ENCODE measurements at places on chromosomes 2 and 18.

DNA sequence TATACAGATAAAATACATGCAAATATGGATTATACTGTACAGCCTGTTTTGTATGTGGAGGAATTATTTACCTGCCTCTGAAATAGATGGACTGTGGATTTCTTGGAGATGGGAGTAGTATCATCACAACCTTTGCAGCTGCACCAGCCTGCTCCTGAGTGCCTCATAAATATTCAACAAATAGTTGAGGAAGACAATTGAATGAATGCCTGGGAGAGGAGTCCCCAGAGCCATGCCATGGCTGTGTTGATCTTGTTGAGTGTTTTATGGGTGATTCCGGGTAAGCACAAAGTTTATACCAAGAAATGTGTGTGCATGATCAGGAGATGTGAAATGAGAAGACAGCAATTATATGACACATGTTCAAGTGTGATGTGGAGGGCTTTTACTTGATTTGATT lies 225.0 kb downstream of the FHOD3 start:
- no peak for DNase-seq

DNA sequence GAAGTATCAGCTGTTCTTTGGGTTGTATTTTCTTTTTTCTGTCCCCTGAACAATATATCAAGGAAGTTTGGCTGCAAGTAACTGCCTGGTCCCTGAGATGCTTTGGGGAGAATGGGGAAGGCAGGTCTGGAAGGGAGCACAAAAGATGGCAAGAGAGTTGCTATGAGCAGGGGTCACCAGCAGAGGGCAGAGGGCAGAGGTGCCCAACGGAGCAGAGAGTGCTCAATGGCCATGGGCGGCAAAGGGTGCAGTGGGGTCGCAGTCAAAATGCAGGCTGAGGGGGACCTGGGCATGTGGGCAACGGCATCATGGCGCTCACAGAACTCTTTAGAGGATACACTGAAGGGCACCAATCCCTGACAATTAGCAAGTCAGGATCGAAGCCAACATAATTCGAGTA lies 107.7 kb upstream of the ATP8B1 start:
- no peak for DNase-seq

- no peak for DNase-seq
These were observed 233.7 kb downstream of the EN1 start for GRCh38 chr2:118613737-118614136.

DNA sequence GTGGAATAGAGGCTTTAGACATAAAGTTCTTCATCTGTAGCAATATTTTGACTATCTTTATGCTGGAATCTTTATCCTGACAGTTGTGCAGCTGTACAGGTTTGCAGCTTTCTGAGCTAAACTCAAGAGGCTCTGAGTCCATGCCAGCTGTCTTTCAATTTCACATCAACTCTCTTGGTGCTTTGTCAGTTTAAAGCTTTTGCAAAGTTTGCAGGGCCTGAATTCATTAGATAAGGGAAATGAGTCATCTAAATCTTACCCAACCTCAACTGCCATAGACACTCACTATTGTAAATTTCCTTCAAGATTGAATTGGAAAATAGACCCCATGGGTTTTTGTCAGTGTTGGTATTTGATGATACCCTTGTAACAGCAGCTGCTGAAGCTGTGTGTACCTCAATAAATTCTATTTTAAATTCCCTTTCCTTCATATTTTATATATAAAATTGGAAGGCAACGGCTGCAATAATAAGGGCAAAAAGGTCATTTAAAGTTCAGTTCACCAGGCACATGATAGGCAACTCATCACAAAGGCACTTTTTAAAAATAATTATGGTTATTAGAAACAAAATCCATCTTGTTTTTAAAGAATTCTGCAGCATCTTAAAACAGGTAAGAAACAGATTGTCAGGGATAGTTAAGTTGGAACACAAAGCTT lies 169.9 kb upstream of the SLC39A10 start:
- no peak for DNase-seq

- DNase-seq = no peak
These were observed 16.3 kb downstream of the CROCC2 start for GRCh38 chr2:240922245-240922981.

DNA sequence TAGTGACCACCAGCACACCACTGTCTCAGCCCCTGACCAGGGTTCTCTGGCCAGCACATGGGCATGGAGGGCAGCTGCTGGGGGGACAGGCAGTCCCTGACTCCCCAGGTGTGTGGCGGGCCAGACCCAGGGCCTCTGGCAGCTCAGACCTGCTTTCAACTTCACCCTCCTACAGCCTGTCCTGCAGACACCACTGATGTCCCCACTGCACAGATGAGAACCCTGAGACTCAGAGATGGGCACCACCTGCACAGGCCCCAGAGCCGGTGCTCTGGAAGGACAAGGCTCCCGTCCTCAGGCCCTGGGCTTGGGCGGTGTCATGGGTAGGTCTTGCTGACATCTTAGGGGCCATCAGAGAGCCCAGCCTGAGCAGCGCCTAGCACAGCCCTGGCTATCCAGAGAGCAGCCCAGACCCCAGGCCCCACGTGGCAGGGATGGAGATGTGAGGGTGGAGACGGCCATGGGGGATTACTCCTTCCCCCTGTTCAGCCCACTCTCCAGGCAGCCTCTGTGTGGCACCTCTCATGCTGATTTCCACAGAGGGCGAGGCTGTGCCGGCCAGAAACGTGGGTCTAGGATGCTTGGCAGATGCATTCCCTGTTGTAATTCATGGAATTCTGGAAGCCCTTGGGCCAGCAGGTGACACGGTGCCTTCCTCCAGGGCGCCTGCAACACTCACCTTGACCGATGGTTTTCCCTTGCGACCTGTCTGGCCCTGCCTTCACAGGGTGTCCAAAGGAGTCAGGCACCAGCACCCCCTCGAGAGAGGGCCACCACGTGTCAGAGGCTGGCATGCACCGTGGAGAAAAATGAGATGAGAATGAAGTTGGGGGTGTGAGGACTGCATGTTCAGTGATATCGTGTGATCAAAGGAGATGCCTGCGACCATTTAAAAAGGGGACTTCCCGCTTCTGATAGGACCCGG lies 61.2 kb upstream of the GLI2 start:
- no peak for DNase-seq

- DNase-seq = no peak
These were observed 178.9 kb downstream of the FHOD3 start for GRCh38 chr18:36476433-36476832.

- no peak for DNase-seq
These were observed 80.5 kb upstream of the ALKAL2 start for GRCh38 chr2:368386-368785.

DNA sequence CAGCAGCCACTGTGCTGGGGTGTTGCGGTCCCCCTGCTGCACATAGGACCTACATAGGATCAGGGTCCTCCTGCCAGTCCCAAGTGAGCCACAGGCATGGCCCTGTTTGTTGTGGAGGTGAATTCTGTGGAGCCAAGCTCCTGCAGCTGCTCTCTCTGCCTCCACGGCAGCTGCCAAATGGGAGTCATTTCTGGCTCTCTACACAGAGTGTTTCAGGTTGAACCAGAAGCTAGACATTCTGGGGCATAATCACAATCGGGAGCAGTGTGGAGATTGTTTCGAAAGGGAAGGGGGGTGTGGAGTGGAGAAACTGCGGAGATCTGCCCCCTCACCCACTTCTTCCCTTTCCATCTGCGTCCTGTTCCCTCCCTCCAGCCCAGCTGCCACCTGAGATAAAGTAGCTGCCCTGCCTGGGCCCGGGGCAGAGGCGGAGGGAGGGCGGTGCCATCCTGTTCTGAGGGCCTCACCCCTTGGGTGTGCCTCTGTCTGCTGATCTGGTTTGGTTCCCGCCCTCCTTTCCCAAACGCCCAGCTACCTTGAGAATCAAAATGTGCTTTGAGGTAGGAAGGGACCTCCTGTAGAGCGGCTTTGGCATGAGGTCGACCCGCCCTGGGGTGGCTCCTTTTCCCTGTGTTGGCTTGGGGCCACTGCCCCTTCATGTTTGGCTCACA lies 139.4 kb downstream of the WDSUB1 start:
- DNase-seq = no peak

DNA sequence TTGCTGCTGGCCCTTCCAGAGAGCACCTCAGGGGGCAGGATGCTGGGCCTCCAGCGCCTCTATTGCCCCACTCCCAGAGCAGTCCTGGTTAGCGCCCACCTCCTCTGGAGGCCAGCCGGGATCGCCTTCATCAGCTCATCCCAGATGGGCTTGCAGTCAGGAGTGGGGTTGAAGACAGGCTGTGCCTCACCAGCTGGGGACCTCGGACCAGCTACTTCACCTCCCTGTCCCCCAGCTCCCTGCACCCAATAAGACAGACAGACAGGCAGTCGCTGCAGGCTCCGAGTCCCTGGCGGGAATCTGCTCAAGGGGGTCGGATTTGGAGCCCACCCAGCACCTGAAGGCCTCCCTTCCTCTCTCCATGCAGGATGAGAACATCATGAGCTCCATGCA lies 18.9 kb upstream of the FAHD2A start:
- no peak for DNase-seq

- DNase-seq = no peak
These were observed 77.7 kb downstream of the GULP1 start for GRCh38 chr2:188369365-188369764.

GRCh38 chr2:84456156-84456555 lies 2.9 kb downstream of the SUCLG1 start:
- no peak for DNase-seq

GRCh38 chr2:238286551-238286950 lies 1.9 kb downstream of the PER2 start:
- peak; percentile 59 for DNase-seq

- DNase-seq = no peak
These were observed 238.5 kb downstream of the ZBTB7C start for GRCh38 chr18:48170651-48171050.

GRCh38 chr2:175062787-175063585 lies 57.8 kb upstream of the CHN1 start:
- DNase-seq = no peak

GRCh38 chr2:220701115-220701514 lies 871.0 kb downstream of the EPHA4 start:
- no peak for DNase-seq

GRCh38 chr2:169946546-169946945 lies 119.3 kb downstream of the UBR3 start:
- no peak for DNase-seq

DNA sequence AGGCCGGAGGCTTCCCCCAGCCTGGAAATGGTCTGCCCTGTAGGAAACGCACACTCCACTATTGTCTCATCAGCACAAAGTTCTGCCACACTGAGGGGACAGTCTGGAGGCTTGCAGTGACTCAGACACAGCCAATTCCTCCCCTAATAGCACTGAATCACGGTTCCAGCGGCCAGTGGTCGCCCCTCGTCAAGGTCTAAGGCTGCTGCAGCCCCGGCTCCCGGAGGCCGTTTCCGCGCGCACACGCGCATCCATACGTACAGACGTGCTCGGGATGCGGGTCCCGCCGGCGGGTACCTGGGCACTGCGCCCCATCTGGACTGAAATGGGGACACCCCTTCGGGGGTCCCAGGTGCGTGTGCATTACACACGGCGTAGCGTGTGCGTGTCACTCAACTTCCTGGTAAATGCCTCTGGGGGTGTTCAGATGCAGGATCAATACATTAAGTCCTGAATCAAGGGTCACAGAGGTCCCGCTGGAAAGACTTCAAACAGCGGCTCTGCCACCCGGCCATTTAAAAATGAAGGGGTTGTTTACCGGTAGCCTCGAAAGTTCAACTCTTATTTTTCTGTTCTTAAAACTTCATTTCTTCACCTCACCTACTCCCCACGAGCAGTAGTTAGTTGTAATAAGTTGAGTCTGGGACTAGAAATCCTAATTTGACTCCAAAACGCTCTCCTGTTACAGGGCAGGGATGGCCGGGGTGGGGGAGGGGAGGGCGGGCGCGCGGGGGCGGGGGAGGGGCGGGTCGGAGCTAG lies 572 bp upstream of the ZNF516 start:
- DNase-seq = no peak

GRCh38 chr2:61793389-61793836 lies 60.4 kb downstream of the FAM161A start:
- DNase-seq = peak; percentile 12

DNA sequence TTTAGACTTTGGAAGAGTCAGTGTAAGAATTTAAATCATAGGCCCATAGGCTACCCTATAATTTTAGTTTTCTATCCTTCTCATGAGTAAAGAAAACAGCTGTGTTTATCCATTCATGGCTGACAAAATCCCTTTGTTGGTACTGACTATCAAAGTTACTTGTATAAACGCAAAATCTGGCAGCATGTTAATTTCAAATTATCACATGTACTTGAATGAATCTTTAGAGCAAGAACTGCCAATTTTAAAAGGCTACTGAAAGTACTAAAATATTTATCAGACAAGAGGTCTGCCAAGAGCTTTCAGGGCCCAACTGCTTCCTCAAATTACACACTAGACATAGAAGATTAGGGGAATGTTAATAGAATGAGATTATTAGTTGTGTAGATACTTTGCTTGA lies 66.6 kb downstream of the MYL12B start:
- DNase-seq = no peak

DNA sequence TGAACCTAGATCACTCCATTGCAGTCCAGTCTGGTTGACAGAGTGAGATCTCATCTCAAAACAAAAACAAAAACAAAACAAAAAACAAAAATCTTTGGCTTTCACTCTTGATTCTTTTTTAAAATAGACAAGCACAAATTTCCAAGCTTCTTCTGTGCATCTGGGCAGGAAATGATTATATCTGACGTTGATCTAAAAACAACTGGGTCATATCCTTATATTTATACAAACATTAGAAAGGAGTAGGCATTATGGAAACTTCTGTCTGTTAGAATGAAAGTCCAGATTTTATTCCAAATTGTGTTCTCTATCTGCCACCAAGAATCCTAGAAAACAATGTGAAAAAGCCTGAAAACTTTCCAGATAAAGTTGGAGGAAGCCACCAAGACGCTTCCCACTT lies 26.2 kb upstream of the PMAIP1 start:
- no peak for DNase-seq

DNA sequence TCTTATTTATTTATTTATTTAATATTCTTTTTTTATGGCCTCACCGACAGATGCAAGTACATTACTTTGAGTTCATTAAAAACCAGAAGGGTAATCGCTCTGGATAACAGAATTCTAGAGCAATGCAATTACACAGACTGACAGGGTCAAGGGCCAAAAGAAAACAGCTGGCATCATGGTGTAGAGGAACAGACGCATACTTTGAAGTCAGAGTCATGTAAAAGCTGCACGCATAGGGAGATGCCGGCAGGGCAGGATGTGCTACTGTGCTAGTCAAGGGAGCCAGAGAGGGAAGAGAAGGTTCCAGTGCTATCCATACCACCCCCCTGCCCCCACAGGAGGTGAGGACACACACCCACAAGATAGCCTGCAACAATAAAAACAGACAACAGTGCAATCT lies 115.2 kb upstream of the TFCP2L1 start:
- no peak for DNase-seq

DNA sequence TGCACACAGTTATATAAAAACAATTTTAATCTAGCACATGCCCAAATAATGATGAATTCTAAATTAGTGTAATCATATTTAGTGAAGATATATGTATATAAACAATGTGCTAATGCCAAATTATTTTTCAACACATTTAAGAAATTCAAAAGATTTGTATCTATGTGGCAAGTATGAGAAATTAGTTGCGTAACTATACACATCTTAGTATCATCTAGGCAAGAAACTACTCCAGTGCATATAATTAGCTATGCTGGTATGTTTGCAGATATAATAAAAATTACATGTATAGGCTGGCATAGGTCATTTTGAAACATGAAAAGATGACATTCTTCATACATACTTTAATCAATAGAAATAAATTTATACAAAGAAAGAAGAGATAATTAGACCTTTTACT lies 252.0 kb upstream of the VWC2L start:
- DNase-seq = no peak

GRCh38 chr2:120531863-120532600 lies 186.1 kb downstream of the INHBB start:
- DNase-seq = no peak

GRCh38 chr2:225821351-225821750 lies 421.8 kb downstream of the NYAP2 start:
- DNase-seq = no peak

GRCh38 chr2:62309081-62309464 lies 113.2 kb downstream of the B3GNT2 start:
- DNase-seq = no peak

All from AG09319 (cell line).